Stimulated activated CD4-positive, alpha-beta T cell treated with anti-CD3 and anti-CD28 coated beads, Interleukin-1b, Interleukin-23, amount 100 ng/mL, for 4 hours (primary cell): ENCODE measurements at places on chromosomes 11 and 22.

- no peak for DNase-seq
Measured at GRCh38 chr11:91397134-91397468, 827.5 kb upstream of the FAT3 start.

GRCh38 chr11:62980133-62980760 is 4.5 kb downstream of the SLC22A6 start:
- DNase-seq: no peak

GRCh38 chr11:85182441-85183387 is 444.4 kb downstream of the DLG2 start:
- no peak for DNase-seq

DNA sequence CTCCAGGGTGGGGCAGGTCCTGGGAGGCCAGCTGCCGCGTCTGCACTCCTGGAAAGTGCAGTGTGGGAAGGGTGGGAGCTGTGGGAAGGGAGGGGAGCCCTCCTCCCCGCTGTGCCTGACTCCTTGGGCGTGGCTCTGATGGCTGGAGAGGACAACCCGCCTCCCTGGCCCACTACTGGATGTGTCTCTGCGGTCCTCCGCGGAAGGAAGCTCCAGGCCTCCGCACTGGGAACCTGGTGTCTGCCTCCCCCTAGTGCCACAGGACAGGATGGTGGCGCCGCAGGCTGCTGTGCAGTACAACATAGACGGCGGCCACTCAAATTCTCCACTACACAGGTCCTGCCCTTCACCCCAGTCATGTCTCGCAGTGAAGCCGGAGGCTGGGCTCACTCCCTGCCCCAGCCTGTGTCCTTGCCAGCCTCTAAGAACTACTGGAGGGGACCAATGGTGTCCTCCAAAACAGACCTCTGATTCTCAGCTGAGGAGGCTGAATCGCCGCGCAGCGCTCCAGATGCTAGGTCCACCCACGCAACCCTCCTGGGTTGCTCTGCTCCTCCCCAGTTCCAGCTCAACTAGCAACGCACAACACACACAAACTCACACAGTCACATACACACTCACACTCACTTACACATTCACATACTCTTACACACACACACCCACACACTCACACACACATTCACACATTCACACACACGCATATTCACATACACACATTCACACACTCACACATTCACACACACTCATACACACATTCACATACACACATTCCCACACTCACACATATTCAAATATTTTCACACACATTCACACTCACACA is 12.4 kb upstream of the DSCAML1 start:
- DNase-seq: peak; percentile 32

- DNase-seq: no peak
Measured at GRCh38 chr11:80355251-80355650, 914.4 kb upstream of the TENM4 start.

GRCh38 chr22:50505776-50506610 is 1.5 kb downstream of the LMF2 start:
- no peak for DNase-seq

DNA sequence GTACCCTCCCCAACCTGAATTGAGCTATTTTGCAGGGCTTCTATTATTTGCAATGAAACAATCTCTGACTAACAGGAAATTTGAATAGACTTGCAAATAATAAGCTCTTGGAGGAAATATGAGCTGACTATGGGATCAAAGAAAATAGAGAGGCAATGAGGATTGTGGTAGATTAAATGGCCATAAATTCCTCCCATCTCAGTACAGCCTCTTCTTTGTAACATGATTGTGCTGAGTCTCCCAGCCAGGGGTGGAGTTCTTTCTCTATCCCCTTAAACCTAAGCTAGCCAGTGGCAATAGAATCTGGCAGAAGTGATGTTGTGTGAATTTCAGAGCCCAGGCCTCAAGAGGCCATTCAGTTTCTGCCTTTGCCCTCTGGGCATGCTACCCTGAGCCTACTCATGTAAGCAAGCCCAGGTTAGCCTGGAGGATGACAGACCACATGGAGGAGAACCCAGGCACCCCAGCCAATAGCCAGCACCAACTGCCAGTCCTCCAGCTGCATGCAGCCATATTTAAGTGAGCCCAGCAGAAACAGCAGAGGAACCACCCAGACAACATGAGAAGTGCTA is 86.8 kb upstream of the TP53I11 start:
- DNase-seq: no peak

DNA sequence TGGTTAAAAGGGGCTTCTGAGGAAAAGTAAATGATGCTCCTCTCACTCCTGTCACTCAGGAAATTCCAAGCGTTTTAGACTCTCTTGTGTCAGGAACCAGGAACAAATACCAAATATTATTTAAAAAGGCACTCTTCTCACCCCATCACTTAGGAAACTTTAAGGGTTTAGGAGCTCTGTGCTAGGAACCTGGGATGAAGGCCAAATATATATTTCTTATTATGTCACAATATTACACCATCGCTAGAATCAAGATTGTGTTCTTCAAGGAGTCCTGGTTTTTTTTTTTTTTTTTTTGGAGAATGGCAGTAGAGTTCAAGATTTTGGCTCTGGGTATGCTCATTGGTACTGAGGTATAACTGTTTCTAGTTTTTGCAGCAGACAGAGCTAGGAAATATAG is 79.0 kb upstream of the HEPHL1 start:
- DNase-seq: no peak

- no peak for DNase-seq
Measured at GRCh38 chr11:10657308-10658271, 36.0 kb downstream of the IRAG1 start.

- DNase-seq: no peak
Measured at GRCh38 chr11:64229744-64230170, 591 bp upstream of the DNAJC4 start.

- DNase-seq: no peak
Measured at GRCh38 chr11:69041516-69041915, 7.2 kb upstream of the TPCN2 start.
